ENCODE measurements at places on chromosomes 2 and 18.
A peak's percentile ranks its signal among the peaks of the same experiment; 100 is the strongest.

DNA sequence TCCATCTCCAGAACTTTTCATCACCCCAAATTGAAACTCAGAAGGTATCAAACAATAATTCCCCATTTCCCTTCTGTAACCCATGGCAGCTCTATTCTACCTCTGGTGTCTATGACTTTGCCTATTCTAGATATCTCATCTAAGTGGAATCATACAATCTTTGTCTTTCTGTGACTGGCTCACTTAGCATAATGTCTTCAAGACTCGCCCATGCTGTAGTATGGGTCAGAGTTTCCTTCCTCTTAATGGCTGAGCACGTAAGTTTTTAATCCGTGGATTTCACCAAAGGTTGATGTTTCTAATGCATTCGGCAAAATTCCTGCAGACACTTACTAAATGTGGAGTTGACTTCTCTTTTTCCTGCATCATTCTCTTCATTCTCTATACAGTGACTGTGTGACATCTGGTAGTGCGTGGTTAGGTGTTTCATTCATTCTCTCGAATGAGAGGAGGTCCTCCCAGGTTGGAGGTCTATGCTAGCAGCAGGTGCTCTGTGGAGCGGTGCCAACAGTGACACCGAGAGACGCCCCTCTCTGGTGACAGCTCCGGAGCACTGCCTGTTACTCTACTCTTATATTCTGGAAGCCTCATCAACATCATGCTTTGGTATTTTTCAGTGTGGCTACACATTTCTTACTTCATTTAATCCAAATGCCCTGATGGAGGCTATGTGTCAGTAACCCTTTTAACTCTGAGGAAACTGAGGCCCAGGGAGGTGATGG, 50.1 kb downstream of the ATOH8 start:
- no peak overlapping the region for H3K27ac ChIP-seq
- H3K36me3 ChIP-seq, result no peaks in the 10 kb centered on the region
- H3K27me3 ChIP-seq, result peaks cover 3% of the 10 kb centered on the region
- DNase-seq, result peak; percentile 15
- peaks cover 3% of the 10 kb centered on the region for H3K4me1 ChIP-seq
- H3K4me3 ChIP-seq, result no peak overlapping the region

DNA sequence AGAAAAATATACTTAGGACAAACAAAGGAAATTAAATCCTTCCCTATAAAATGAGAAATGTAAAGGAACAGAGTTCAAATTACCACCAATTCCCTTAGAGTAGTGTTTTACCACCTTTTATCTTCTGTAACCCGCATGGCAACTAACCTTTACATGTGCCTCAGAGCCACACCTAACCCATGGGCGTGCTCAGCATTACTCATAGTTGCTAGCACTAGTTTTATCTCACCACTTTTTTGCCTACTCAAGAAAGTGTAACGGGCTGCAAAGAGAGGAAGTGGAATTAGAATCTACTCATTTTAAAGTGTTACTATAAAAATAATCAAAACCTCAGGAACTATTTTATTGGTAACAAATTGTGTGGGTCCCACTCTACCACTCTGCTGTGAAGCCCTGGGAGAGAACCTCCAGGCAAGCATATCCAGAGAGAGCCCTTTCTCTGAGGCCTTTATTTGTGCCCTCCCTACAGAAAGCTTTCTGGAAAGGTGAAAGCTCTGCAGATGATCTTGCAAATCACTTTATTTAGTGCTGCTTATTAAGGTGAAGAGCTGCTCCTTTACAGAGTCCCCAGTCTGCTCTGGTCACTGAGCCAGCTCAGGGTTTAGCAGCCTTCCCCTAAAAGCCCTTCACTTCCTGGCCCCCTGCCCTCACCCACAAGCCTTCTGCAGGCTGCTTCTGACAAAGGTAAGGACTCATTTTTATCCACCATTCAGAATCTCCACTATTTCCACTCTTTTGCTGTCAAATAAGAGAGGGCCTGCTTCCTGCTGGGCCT, 98.8 kb downstream of the TRABD2A start:
- no peak for DNase-seq
- no peaks in the 10 kb centered on the region for H3K4me1 ChIP-seq
- H3K36me3 ChIP-seq, result no peaks in the 10 kb centered on the region
- H3K27ac ChIP-seq, result no peak overlapping the region

GRCh38 chr2:189178054-189178453, 1.5 kb downstream of the COL5A2 start:
- no peaks in the 10 kb centered on the region for H3K36me3 ChIP-seq
- H3K4me3 ChIP-seq, result peak overlapping the region; percentile 92
- DNase-seq, result no peak
- no peak overlapping the region for H3K27ac ChIP-seq
- peaks cover 9% of the 10 kb centered on the region for H3K4me1 ChIP-seq

- H3K36me3 ChIP-seq, result no peaks in the 10 kb centered on the region
- H3K4me3 ChIP-seq, result no peak overlapping the region
- DNase-seq, result no peak
- H3K4me1 ChIP-seq, result no peaks in the 10 kb centered on the region
These were observed 753.9 kb upstream of the ZEB2 start for GRCh38 chr2:145273840-145274239.

Data from type B pancreatic cell (in vitro differentiated cells).